Left renal cortex interstitium (tissue), 4 donors: ENCODE measurements at places on chromosomes 3 and 15. TPM values are rescaled to one million over a fixed set of nuclear protein-coding genes. Genes with fewer than 3 reads are reported as not detected.

SLC28A2 gene
- polyA plus RNA-seq: 0.99 TPM

ITIH4 gene
- 5.4 TPM for polyA plus RNA-seq

SAXO2 gene
- polyA plus RNA-seq: 8.9 TPM

SLC12A8 gene
- 7.9 TPM for polyA plus RNA-seq

CYP8B1 gene
- 0.82 TPM for polyA plus RNA-seq

ZPLD1 gene
- polyA plus RNA-seq: 0.35 TPM

GRCh38 chr3:141266797-141267555 lies 35.4 kb downstream of the PXYLP1 start:
- no peak for DNase-seq

DNA sequence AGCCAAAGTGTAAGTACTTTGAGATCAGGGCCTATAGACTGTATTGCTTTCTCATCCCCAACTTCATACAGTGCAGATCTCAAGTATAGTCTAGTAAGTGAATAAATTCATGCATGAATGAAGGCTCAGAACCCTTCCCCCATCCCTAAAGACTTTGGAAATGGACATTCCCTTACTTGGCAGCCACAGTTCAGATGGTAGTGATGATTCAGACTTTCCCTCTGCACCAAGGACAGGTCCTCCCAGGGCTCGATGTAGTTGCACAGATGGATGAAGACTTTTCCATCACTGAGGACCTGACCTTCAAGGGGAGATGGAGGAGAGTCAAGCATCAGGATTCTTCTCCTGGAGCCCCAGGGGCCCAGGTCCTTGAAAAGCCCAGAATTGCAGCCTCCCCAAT lies 4.6 kb downstream of the TIMP4 start:
- DNase-seq: no peak

DNA sequence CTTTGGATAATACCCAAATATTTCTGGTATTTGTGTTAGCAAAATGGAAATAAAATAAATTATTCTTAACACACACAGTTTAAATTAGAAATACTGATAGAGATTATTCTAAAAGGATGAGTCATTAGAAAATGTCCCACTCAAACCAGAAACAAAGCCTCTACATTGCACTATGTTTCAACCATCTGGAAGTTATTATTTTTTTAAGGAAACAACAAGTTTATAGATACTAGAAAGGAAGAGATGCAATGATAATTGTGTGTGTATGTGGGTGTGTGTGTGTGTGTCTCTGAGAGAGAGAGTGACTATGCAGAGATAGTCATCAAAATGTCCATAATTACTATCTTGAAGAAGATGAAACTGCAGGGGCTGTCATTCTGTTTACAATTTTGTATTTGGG lies 1340.5 kb downstream of the ROBO1 start:
- DNase-seq: no peak

DNA sequence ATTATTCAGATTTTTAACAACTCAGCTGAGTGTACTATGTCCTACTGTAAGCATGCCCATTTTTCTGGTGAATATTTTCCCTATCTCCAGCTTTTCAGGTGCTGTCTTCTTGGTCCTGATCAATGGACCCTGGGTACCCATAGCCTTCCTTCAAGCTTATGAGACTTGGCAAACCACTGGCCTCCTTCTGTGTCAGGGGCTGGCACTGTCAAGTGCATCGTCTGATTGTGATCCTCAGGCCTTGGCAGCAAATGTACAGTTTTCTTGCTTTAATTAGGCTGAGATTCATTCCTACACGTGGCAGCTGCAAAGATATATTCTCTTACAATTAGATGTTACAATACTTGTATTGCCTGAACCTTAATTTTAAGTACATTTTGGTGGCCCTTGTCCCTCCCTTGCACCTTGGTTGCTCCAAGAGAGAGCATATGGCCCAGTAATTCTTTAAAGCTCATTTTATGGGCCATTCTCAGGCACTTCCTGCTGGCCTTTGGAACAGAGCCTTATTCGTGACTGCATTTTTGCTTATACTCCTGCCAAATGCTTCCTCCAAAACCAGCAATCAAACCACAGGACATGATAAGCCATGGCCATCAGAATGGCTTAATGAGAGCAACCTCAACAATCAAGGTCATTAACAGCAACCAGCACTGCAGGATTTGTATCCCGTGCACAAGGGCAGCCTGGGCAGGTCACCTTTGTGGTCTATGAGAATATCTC lies 179.9 kb downstream of the CNTN6 start:
- no peak for DNase-seq

GRCh38 chr3:127473244-127474024 lies 117.1 kb downstream of the TPRA1 start:
- no peak for DNase-seq

DNA sequence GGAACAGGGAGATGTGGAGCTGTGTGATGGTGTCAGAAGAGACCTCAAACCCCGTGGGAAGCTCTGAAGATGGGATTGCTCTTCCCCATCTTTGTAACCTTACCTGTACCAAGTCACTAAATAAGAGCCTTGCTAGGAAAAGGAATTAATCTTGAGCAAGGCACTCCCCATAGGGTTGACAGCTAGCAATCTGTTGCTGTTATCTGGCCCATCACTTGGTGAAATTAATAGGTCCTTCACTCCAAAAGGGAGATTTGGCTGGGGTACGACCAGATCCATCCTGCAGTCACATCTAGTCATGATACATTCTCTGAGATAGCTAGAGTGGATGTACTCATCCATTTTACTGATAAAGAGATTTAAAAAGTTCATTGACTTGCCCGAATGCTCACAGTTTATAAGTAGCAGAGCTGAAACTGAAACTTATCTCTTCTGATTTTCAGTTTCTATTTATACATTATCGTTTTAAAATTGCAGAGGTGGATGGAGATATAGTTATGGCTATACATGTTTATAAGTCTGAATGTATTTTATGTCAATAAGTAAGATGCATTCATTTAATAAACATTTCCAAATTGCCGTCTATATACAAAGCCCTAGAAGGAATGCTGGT lies 299.1 kb upstream of the MCTP2 start:
- DNase-seq: no peak

DNA sequence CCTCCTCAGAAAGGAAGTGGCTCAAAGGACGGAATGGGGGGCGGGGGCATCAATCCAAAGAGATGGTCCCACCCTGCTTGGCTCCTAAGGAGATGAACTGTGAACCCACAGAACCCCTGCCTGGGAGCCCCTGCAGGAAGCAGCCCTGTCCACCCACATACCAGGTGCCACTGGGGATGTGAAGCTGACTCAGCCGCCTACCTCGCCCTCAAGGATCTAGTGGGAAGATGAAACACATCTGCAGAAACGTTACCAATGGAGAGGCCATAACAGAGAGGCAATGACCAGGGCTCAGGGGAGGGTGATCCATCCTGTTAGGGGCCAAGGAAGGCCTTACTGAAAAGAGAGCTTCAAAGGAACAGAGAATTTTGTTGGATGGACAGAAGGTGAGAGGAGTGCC lies 35.1 kb downstream of the EAF1 start:
- DNase-seq: no peak

GRCh38 chr15:71136159-71136783 lies 21.0 kb downstream of the THSD4 start:
- DNase-seq: no peak

GRCh38 chr3:176855901-176856486 lies 341.3 kb downstream of the TBL1XR1 start:
- no peak for DNase-seq

DNA sequence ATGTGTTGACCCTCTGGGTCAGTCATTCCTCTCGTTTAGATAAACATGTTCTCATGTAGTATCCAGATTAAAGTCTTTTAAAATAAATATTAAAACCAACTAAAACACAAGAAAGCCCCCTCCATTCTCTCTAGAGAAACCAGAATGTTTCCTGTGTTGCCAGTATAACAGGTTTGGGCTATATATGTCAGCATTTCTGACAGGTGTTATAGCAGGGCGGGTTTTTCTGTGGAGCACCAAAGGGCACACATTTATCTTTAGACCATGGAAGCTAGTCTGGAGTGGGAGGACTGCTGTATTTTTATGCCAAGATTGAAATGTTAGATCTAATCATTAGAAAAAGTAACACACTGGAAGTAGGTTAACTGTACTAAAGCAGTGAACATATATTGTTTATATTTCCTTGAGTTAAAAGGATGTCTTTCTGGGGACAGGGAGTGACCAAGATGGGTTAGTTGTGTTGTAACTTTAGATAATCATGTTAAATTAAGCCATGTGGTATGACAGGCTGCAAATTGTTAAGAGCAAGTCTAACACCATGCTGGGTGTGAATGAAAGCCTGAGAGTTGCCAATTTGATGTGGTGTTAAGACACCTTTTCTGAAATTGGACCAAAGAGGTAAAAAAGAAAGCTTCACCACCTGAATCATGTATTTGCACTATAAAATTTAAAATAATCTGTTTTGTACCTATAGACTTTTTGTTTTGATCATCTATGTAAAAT lies 15.6 kb downstream of the KCTD6 start:
- no peak for DNase-seq

GRCh38 chr15:63722204-63722808 lies 111.4 kb downstream of the HERC1 start:
- DNase-seq: no peak

- DNase-seq: no peak
Observed at GRCh38 chr3:133362539-133362938, 37.3 kb upstream of the BFSP2 start.

DNA sequence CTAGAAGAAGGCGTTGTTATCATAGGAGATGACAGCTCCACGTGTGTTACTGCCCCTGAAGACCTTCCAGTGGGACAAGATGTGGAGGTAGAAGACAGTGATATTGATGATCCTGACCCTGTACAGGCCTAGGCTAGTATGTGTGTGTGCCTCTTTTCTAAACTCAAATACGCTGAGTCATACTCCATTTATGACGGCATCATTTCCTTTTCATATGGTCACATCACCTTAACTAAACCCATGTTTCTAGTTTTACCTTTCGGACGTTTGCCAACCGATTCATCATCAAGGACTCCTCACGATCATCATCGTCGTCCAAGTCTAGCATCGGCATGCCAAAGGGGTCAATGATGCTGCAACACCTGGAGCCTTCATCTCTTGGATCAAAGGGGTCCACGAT lies 149.0 kb downstream of the CBLB start:
- no peak for DNase-seq

- DNase-seq: no peak
Observed at GRCh38 chr3:112811917-112812660, 34.6 kb downstream of the CD200R1L start.

DNA sequence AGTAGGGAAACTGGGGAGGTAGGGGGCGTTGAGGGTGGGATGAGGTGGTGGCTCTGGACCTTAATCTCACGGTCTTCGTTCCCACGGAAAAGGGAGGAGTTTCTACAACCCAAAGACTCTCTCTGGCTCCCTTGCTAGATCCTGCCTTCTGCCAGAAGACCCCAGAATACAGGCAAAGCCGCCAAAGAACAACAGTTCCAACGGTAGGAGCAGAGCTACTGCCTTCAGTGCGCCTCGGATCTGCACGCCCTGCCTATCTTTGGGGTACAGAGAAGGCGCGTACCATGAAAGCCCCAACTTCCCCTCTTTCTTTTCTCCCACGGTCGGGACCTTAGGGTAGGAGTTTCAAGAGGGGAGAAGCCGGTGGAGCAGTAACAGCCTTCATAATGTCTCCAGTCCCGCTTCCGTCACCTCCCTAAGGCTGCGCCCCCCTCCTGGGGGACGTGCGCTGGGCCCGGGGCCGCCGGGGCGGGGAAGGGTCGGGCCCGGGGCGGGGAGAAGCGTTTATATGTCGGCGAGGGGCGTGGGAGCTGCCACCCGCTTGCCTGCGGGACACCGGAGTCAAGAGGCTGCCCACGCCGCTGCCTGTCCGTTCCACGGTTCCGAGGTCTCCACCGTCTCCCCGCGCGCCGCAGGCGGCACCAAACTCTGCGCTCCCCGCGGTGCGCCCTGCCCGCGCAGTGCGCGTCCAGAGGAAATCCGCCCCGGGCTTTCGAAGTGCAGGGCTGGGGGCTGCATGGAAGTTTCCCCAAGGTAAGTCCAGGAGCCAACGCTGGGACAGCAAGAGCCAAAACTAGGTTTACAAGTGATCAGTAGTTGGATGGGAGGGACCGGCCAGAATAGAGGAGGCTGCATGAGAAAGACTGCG lies at the start of gene COL6A6:
Gene COL6A6 (plus strand): TSS at position 533 of the 868 bp plus-strand sequence. CDS start 43,188 bp downstream, outside the sequence.
- no peak for DNase-seq

- DNase-seq: no peak
Observed at GRCh38 chr3:15333956-15334263, 1.5 kb upstream of the SH3BP5 start.

- no peak for DNase-seq
Observed at GRCh38 chr3:13071695-13072094, 1.5 kb downstream of the IQSEC1 start.
